ENCODE measurements at places on chromosomes 12 and 14. TPM values are rescaled to one million over a fixed set of nuclear protein-coding genes. Genes with fewer than 3 reads are reported as not detected.

DNA sequence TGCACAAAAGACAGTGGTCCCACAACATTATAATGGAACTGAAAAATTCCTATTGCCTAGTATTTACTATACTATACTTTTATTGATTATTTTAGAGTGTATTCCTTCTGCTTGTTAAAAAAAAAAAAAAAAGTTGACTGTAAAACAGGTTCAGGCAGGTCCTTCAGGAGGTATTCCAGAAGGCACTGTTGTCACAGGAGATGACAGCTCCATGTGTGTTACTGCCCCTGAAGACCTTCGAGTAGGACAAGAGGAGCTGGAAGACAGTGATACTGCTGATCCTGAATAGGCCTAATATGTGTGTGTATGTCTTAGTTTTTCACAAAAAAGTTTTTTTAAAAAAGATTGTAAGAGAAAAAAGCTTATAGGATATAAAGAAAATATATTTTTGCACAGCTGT is 12.3 kb downstream of the UBE2N start:
- no peak for DNase-seq

Gene KRT2
- not detected for total RNA-seq

Gene LRRC10
- not detected for total RNA-seq

Gene C12orf54
- total RNA-seq = not detected

GRCh38 chr12:286531-287300 is 24.1 kb upstream of the SLC6A13 start:
- DNase-seq = no peak

- DNase-seq = no peak
Observed at GRCh38 chr12:110743571-110744093, 941 bp upstream of the PPP1CC start.

Data from activated T-helper 2 cell treated with anti-CD3 and anti-CD28 coated beads, Interferon-gamma antibody, Interleukin-2, Interleukin-4, amounts not matched to agents 10 μg/mL and 5 μg/mL and 100 μg/mL, durations not matched to agents 14 hours and 24 hours and 36 hours (primary cell).